ENCODE measurements at places on chromosomes 13 and 19.

DNA sequence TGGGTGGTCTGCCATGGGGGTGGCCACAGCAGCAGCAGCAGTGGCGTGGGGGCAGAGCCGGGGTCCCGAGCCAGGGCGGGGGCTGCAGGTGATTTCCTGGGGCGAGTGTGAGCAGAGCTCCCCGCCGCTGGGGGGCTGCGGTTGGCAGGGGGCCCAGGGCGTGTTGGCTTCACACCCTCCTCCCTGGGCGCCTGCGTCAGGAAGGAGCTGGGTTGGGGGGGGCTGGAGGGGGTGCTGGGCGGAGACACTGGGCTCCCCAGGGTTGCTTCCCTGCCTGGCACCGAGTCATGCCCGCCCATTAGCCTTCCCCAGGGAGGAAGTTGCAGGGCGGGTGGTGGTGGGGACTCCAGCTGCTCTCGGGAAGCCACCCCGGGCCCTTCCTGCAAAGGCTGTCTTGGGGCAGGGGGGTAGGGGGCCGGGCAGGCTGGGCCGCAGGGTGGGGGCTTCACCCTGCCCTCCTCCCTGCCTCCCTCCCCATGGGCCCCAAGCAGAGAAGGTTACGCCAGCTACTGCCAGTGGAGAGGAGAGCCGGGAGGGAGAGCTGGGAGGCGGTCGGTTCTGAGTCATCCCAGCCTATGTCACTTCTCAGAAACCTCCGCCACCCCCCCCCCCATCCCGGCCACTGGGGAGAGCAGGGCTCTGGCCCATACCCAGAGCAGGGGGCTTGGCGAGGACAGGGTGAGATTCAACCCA is 4.6 kb downstream of the MIDN start:
- DNase-seq: peak; percentile 94

- DNase-seq: no peak
Observed at GRCh38 chr13:108968566-108968965, 339.2 kb downstream of the MYO16 start.

- DNase-seq: peak; percentile 26
Observed at GRCh38 chr19:34555447-34555846, 73.9 kb downstream of the WTIP start.

DNA sequence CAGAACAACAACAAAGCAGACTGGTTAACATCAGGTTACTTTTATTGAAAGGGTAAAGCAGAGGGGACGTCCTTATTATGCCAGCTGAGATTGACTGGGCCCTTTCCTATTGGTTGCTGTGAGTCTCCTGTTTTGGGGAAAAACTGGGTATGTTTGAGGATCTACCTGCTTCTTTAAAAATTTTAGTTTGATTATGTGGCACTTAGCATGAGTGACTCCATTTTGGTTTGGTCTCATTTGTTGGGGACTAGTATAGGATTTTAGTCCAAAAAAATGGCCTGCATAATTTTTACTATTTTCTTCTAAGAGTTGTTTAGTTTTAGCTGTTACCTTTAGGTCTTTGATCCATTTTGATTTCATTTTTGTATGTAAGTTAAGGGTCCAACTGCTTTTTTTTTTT is 14.4 kb downstream of the ZNF627 start:
- DNase-seq: no peak

- no peak for DNase-seq
Observed at GRCh38 chr13:28000567-28000966, 12.1 kb upstream of the URAD start.

DNA sequence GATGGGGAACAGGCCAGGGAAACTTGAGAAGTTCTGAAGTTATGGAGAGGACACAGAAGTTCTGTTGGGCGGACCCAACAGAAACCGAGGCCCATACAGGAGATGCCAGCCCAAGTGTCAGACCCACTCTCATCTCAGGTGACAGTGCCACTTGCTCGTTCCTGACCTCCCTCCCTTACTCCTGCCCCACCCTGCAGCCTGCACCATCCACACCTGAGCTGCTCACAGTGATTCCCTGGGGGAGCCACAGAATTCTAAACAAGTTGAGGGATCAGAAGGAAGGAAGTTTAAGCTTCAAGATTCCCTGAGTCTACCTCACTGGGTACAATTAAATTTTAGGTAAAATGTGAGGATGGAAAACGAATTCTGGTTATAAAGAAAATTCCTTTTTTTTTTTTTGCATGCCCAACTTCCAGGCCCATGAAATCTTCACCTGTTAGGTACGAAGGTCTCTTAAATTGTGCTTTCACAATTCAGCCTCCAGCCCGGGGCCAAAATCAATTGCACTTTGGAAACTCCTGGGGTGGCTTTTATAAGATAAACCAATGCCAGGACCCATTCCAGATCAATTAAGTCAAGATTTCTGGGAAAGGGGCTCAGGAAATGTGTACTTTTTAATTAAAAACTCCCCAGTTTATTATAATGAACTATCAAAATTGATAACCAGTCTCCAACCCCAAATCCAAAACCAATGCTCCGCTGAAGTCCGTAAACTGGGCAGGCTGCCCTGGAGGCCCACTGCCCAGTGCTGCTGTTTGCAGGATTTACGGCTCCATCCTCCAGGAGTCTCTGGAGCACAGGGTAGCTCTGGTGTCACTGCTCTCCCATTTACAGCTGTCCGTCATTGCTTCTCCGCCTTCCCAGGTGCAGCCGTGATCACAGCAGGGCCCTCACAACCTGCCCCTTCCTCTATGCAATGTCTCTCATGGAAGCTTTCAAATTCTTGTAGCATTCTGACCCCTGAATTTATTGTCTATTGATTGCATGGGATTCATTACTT is 643.5 kb downstream of the UQCRFS1 start:
- no peak for DNase-seq

DNA sequence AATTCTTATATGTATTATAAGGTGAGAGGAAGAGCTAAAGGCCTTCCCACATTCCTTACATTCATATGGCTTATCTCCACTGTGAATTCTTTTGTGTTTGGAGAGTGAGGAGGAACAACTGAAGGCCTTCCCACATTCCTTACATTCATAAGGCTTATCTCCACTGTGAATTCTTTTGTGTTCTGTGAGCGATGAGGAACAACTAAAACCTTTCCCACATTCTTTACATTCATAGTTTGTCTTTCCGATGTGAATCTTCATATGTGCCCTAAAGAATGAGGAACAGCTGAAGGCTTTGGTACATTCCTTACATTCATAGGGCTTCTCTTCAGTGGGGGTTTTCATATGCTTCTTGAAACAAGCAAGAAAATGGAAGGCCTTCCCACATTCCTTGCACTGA is 13.3 kb downstream of the ZNF699 start:
- DNase-seq: no peak

GRCh38 chr13:51585696-51586095 is 1.4 kb downstream of the WDFY2 start:
- peak; percentile 43 for DNase-seq

- DNase-seq: no peak
Observed at GRCh38 chr19:18659281-18660050, 22.6 kb downstream of the KLHL26 start.

DNA sequence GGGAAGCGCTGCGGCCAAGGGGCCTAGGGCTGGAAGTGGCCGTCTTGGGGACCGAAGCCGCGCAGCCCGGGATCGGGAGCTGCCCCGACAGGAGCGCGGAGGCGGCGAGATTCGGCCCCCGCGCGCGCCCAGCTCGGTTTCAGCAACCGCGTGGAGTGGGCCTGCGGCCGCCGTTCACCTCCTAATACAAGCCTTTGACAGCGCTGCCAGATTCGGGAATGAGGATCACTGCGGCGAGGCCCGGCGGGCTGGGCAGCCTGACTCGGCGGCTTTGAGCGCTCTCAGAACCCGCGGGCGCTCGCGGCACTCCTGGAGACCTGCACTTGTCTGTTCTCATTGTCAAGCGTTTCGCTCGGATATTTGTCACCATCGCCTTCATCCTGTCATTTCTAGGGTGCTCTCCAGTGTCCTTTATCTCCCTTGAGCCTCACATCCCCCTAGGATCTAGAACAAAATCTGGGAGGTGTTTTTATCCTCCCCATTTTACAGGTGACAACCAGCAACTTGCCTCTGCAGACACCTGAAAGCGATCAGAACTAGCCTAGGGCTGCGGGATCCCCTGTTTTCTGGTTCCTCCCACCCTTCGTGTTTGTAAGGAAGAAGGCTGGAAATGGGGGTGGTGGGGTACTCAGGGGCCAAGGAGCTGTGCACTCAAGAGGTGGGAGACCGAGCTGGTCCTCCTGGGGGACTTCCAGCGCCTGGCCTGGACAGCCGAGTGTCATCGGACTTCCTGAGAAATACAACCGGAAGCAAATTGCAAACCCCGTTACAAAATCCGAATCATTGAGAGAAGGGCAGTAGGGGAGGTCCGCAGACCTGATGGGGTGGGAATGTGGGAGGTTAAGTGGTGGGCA is 1.5 kb upstream of the CDX2 start:
- no peak for DNase-seq

- peak; percentile 22 for DNase-seq
Observed at GRCh38 chr19:3284759-3285646, 60.5 kb downstream of the CELF5 start.

- DNase-seq: no peak
Observed at GRCh38 chr19:16626796-16627192, 1.2 kb downstream of the MED26 start.

DNA sequence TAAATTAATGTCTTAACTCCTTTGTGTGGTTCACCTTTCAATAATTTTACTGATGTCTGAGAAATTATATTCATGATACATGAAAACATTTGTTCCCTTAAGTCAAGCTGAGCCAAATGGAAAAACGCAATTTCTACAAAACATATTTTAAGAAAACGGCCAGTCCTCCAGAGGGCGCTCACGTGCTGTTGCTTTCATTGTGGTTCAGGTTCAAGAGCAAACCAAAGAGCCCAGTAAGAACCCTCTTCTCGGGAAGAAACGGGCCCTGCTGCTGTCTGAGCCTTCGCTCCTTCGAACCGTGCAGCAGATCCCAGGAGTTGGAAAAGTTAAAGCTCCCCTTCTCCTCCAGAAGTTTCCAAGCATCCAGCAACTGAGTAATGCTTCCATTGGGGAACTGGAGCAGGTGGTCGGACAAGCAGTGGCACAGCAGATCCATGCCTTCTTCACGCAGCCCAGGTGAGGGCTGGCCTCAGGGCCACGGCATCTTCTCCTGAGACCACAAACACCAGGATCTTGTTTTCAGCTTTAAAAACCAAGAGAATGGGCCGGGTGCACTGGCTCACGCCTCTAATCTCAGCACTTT is 4.3 kb downstream of the FAAP24 start:
- DNase-seq: peak; percentile 46

- peak; percentile 8 for DNase-seq
Observed at GRCh38 chr13:113179374-113180230, 21.2 kb downstream of the PROZ start.

DNA sequence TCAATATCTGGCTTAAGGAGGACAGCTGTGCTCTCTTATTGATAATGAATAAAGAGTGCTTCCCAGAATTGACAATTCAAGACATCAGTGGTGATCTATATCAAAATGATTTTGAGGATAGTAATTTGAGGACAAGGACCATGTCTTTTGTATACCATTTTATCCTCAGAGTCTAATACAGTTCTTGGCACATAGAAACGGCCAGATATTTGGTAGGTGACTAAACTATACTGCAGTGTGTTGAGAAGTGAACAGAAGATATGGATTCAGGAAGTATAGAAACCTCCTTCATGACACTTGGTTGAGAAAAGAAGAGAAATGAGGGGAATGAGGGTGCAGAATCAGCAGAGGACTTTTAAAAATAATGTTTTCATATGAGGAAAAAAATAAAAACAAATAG is 16.1 kb upstream of the LMO7 start:
- no peak for DNase-seq

DNA sequence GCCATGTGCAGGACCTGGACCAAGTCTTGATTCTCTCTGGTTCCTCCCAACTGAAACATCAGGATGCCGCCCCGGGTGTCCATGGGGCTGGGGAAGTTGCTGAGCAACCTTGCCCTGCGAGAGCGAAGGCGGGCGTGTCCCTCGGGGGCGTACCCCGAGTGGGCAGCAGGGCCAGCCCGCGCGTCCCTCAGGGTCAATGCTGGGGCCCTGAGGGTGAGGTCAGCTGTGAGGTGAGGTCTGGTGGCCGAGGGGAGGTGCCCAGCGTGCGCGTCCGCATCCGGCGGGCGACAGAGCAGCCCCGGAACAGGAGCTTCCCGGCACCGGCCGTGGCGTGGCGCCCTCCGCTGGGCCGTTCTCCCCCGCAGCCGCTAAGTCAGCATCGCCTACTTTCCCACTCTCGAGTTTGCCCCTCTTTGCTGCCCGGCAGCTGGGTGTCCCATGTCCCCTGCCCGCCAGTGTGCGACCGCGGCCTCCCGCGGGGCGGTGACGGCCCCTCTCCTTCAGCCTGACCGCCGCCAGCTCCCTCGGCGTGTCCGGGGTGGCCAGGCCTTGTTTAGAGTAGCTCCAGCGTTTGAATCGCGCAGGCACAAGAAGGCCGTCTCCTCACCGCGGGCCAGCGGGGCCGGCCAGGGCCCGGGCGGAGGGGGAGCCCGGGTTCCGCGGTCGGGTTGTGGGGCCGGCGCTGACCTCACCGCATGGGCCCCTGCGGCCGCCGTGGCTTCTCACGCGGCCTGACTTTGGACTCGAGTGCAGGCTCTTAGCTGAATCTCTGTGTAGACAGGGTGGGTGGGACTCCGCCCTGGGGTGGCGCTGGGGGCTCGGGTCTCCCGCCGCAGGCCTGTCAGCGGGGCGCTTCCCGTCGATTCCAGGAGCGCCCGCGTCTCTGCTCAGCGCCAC is 33.0 kb downstream of the GJA3 start:
- peak; percentile 4 for DNase-seq
